Hypothalamus (tissue), 51 donors: ENCODE measurements at places on chromosomes 12 and 14.

DNA sequence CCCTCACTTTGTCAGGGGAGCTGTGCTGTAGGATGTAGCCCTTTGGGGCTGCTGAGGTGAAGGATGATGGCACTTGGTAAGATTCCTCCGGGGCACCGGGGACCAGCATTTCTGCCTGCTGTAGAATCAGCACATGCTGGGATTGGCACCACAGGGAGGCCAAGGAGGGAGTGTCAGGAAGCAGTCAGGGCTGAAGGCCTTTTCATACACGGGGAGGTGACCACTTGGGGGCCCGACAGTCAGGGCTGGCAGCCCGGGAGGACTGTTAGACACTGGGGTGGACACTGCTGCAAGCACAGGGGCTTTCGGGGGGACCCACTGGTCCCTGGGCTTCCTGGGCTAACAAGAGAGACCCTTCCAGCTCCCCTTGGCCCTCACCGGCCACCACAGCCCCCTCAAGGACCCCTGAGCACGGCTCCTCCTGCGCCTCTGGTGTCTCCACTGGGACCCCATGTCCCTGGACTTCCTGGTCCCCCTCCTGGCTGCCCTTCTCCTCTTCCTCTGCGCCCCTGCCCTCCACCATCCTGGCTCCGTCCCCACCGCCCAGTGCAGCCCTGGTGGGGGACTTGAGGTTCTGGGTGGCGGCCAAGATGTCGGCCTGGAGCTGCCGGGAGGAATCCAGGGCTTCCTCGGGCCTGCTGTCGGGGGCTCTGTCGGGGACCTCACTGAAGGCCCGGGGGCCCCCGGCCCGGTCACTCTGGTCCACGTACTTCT, 6.5 kb downstream of the TMEM119 start:
- DNase-seq: no peak

- no peak for DNase-seq
These were observed 271.1 kb downstream of the RERGL start for GRCh38 chr12:17818931-17819330.

GRCh38 chr12:89261982-89262381, 90.3 kb downstream of the DUSP6 start:
- DNase-seq: no peak

GRCh38 chr12:64044191-64044590, 177.9 kb downstream of the KICS2 start:
- DNase-seq: no peak

GRCh38 chr12:127416796-127417195, 850.2 kb upstream of the TMEM132C start:
- no peak for DNase-seq

- DNase-seq: peak; percentile 18
These were observed 31.5 kb downstream of the SLC6A12 start for GRCh38 chr12:182381-182892.

DNA sequence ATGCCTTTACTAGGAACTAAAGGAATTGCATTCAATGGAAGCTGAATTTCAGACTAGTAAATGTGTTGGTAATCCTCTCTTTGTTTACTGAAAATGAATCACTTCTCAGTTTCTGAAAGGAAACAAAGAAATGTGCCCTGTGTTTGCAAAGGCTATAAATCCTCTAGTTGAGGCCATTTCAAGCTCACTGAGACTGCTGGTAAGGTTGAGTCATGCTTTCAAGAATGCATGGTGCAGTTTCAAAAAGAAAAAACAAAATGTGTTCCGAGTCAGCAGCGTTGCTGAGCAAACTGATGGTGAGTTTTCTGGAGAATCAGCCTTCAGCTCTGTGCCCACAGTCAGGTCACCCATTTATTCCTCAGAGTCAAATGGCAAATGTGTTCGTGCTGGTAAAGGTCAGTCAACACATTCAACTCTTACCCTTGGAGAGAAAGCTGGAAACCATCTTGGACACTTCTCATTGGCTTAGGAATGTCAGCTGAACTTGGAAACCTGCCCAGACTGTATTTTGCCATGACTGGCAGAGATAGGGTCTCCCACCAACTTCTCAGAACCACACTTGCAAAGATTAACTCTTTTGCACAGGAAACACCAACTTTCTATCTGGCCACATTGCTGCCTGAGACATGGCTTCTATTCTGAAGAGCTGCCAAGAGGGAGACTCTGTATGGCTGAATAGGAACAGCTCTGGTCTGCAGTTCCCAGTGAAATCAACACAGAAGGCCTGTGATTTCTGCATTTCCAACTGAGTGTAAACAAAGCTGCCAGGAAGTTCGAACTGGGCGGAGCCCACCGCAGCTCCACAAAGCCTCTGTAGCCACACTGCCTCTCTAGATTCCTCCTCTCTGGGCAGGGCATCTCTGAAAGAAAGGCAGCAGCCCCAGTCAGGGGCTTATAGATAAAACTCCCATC, 484.4 kb downstream of the ATP23 start:
- no peak for DNase-seq

- no peak for DNase-seq
These were observed 277.7 kb upstream of the DDHD1 start for GRCh38 chr14:53430870-53431269.

DNA sequence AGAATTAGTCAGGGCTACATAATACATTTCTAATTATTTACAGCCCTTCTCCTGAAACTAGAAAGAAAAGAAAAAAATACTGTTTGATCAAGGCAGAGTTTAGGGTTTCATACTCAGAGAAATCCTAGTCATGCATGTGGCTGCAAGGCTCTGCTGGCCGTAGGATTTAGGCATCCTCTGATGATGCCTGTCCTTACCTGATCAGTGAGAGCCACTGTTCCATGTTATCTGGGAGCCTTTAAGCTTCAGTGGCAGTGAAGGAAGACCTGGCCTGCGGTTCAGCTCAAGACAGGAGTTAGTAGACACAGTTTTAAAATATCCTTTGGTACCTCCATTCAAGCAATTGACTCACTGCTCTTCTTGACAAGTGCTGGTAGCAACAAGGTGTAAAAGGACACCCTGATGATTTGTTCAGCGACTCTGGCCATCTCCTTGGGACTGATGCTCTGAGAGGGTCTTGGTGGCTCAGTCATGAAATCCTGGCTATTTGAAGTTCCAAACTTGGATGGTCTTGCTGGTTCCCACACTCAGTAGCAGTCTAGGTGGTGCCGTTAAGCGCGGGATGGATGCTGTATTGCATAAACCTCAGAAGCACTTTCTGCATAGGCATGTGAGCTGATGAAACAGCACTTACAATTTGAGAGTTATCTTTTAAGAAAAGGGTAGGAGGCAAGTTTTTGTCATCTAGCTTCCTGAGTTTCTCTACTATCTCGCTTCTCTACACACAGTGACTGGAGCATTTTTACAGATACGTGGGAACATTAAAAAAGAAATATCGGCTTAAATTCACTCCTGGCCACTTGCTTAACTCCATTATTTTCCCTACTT, 162.0 kb downstream of the SAMD4A start:
- no peak for DNase-seq

- no peak for DNase-seq
These were observed 451.3 kb downstream of the FOXG1 start for GRCh38 chr14:29217813-29218450.

DNA sequence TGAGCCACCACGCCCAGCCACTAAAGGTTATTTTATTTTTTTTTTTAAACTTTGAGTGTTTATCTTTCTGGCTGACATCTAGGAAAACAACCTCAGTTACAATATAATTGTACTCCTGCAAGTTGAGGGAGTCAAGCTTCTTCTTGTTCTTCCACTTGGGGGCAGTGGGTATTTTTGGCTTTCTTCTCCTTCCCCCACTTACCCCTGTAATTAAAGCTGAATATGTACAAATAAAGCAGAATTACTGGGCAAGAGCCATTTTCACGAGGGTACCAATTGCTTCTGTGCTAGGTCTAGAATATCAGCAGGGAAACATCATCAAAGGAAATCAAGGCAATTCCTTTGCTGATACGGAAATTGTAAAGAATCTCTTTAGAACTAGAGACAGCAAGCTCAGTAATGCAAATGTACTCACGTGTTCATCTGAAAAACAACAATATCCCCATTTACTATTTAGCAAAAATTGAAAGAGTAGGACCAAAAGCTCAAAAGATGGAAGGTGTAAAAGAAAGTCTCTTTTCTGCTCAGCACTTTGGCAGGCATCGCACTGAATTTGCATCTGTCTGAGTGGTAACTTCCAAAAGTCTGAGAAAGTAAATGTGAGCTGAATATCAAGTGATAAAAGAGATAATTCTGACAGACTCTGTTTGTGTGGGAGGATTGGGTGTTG, 72.8 kb downstream of the TAOK3 start:
- peak; percentile 6 for DNase-seq

GRCh38 chr14:65330416-65330815, 82.1 kb upstream of the FUT8 start:
- DNase-seq: no peak

DNA sequence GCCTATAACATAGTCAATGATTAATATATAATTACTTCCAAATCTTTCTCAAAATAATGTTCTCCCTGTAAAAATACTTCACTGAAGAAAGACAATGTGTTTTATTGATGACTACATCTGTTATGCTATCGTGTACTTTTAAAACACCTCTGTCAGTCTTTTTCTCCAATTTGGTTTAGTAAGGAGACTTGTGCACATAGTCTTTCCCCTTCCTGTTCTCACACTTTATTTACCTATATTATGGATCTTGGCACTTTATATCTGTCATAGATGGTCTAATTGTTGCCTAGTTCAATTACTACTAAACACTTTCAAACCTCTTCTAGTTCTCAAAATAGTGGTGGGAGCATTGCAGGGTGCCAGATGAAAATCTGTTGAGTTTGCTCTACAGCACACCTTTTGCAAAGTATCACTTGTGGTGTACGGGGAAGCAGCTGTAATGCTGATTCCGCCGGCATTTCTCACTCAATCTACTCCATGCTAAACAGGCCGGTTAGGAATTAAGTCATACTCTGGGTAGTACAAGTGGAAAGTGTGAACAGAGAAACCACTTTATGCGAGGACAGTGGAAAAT, 1.1 kb upstream of the INSM2 start:
- no peak for DNase-seq

DNA sequence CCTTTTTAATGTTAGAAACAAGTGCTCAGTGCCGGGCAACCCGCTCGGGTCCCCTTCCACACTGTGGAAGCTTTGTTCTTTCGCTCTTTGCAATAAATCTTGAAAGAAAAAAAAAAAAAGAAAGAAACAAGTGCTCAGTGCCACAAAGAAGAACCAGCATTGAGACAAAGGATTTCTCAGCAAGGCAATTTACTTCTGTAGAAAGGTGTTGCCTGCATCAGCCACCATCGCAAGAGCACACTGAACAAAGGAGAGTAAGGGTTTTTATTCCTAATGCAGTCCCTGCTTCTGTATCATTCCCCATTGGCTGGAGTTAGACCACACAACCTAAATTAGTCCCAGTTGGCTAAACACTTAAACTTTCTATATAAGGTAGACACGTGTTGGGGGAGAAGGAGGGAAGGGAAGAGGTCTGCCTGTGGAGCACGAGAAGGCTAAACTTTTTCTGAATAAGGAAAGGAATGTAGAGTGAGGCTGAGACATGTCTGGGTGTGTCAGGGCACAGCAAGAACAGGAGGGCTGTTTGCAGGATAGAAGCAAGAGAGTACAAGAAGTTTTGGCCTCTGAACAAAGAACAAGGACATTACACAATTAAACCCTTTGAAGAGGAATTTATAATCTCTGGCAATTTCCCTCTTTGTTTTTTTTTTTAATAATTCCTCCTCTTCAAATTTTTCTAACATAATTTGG, 21.4 kb downstream of the KLRF2 start:
- DNase-seq: no peak

- no peak for DNase-seq
These were observed 1.8 kb downstream of the COX6A1 start for GRCh38 chr12:120439646-120440247.

DNA sequence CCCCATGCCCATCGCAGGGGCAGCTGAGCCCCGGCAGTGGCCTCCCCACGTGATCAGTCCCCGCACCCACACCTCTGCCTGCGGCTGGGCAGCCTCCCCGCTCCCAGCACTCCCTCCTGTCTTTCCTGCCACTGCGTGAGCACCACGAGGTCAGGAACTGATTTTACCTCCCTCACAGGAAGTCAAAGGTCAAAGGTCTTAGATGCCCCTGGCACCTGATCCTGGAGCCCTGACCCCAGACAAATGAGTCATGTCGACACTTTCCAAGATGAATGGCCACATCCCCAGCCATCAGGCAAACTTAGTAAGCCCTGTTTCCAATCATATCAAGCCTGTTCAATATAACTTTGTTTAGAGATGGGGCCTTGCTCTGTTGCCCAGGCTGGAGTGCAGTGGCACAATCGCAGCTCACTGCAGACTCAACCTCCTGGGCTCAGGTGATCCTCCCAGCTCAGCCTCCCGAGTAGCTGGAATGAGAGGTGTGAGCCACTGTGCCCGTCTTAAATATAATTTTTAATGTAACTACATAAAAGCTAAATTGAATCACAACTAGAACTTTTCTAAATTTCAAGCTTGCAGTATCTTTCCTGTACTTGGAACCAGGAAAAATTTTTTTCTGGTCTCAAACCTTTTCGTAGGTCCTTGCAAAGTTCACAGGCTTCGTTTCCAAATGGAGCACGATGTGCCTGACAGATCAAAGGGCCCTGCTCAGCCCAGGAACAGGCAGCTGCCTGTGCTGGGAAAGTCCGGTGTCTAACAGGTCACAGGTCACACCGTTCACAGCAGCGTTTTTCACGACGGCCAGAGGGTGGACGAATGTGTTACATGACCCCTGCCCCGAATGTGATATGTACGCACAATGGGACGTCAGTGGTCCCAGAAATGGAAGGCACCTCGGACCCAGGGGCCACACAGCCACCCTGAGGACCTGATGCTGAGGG, 1.9 kb downstream of the LRCOL1 start:
- no peak for DNase-seq

- DNase-seq: no peak
These were observed 64.4 kb downstream of the RGS6 start for GRCh38 chr14:71996610-71997009.

- no peak for DNase-seq
These were observed 34.5 kb upstream of the TBX5 start for GRCh38 chr12:114440270-114441038.

DNA sequence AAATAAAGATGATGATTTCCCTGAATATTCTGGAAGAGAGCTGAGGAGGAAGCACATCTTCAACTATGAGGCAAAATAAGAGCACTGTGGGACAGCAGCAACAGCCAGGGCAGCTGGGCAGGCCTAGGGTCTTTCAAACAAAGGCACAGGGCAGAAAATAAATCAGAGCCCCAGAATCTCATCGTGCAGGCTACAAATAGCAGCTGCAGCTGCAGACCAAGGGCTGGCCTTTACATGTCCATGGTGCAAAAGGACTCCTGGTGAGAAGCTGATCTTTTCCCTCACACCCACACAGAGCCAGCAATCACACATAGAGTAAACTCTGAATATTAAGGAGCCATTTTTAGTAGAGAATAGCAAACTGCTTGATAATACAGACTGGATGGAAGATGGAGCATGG, 13.6 kb upstream of the MYBPC1 start:
- DNase-seq: no peak

DNA sequence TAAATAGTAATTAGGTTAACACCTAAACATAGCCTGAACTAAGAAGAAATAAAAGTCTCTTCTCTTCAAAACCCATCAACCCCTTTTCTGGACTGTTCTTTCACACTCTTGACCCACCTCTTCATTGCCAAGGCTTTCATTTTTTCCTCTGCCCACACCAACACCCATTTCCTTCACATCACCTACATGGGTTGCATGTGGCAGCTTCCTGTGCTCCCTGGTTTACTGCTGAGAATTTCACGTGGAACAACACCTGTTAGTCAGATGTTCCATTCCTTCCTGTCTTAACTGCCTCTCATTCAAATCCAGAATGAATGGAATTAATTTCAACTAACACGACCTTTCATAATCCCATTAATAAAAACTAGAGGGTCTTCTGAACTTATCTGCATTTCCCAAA, 157.3 kb downstream of the BCAT1 start:
- DNase-seq: no peak
